ENCODE measurements at places on chromosomes 13 and 19. TPM values are rescaled to one million over a fixed set of nuclear protein-coding genes. Genes with fewer than 3 reads are reported as not detected.

The CEACAM4 gene
- 1.1 TPM for total RNA-seq

DNA sequence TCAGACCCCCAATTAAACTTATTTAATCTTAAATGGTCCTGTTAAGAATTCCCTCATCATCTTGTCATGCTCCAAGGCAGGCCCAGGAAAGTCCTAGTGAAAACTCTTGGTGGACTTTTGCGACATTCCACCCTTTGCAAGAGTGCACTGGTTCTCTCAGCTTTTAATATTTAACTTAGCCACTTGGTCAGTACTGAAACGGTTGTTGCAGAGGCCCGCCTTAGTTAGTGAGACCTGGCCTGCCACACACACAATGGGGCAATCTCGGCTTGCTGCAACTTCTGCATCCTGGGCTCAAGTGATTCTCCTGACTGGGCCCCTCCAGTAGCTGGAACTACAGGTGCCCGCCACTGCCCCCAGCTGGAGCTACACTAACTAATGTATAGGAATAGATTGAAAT is 1366.0 kb downstream of the UQCRFS1 start:
- DNase-seq: no peak

DNA sequence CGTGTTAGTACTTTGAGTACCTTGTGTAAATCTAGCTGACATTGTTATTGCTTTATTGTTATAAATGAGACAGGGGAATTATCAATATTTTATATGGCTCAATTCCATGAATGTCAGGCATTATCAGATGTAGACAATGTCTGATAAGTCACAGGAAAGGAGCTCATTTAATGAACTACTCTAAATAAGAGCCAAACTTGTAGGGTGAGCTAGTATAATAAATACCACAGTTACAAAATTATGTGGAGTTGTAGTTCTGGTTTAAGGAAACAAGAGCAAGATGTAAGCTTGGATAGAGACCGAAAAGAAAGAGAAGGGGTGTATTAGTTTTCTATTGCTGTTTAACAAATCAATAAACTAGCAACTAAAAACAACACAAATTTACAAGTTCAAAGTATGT is 891.8 kb upstream of the SLITRK1 start:
- no peak for DNase-seq

DNA sequence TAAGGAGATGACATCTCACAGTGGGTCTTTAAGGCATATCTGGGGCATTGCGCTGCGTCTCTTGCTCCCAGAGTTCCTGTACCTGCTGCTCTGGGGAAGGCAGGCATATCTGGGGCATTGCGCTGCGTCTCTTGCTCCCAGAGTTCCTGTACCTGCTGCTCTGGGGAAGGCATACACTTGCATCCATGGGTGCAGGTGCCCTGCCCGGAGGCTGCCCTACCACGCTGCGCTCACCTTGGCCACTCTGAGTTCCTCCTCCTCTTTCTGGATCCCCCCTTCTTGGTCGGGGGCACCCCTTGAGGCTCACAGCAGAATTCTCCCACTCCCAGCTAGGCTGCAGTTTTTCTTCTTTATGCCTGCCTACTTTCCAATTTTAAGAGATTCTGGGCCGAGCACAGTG is 60.9 kb upstream of the TMTC4 start:
- no peak for DNase-seq

DNA sequence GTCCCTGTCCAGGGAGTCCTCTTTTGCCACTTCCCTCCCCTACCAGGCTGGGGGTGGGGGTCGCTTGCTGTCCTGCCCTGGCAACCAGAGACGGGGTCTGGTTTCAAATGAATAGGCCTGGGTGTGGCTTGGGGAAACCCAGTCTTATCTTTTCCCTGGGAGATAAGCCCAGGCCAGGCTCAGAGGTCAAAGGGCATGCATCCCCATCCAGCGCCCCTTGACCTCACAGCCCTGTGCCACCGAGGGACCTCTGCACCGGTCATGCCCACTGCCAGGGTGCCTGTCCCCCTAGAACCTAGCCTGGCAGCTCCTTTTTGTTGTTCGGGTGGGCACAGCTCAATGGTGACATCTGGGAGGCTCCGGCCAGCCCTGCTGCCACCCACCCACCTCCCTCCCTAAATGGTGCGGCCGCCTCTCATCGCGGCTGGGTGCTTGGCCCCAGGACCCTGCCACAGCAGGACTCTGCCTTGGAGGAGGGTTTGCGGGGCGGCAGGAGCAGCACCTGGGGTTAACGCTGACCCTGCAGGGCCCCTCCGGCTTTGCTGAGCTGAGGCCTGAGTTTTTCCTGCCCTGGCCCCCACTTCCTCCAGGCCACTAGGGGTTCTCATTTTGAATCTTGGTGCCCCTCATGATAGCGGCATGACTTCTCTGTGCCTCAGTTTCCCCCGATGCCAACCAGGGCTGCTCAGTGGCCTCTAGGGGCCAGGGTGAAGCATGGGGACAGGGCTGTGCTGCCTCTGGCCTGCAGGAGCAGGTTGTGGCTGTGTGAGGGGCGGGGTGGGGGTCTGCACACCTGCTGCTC is 2.9 kb upstream of the CERS1 start:
- no peak for DNase-seq

The MUC16 gene
- total RNA-seq: not detected

- no peak for DNase-seq
These were observed 51.5 kb downstream of the PCCA start for GRCh38 chr13:100140441-100140840.

The ZNF799 gene
- 1.5 TPM for total RNA-seq

DNA sequence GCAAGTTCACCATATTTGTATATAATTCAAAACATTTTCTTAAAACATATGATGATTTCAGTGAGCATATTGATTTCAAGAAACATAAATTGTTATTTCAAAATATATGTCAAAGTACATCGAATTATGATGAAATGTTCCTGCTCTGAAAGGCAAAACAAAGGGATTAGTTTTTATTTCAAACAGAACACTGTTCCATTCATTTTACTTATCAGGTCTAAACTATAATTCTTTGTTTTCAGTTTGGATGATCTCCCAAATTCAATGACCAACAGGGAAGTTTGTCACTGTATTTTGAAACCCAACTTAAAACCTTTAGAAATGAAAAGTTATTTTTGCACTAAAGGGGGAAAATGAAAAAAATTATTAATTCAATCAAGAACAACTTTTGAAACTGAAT is 610.2 kb downstream of the SLITRK1 start:
- DNase-seq: no peak

The NKG7 gene
- total RNA-seq: 2.8 TPM

GRCh38 chr13:38570706-38571105 is 116.2 kb upstream of the FREM2 start:
- no peak for DNase-seq

DNA sequence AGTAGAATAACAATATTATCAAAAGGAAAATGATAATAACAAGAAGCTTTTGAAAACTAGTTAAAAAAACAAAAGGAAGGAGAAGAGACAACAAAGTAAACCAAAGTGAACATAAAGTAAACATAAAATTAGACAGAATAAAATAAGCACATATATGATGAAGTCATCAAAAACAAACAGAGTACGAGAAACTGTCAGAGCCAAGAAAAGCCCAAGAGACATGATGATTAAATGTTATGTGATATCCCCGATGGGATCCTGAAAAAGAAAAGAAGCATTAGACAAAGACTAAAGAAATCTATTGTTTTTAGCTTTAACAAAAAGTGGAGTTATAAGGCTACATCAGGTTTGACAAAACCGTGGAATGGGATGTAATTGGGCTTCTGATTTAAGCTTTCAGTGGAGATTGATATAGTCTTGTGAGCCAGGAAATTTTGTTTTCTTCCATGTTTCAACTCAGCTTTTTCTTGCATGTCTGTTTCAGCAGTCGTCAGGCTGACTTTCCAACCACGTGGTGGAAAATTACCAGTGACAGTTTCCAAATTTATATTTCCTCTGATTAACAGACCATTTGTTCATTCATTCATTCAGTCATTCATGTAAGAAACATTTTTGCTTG is 64.9 kb downstream of the KL start:
- no peak for DNase-seq

The ZNF573 gene
- total RNA-seq: 15.8 TPM

DNA sequence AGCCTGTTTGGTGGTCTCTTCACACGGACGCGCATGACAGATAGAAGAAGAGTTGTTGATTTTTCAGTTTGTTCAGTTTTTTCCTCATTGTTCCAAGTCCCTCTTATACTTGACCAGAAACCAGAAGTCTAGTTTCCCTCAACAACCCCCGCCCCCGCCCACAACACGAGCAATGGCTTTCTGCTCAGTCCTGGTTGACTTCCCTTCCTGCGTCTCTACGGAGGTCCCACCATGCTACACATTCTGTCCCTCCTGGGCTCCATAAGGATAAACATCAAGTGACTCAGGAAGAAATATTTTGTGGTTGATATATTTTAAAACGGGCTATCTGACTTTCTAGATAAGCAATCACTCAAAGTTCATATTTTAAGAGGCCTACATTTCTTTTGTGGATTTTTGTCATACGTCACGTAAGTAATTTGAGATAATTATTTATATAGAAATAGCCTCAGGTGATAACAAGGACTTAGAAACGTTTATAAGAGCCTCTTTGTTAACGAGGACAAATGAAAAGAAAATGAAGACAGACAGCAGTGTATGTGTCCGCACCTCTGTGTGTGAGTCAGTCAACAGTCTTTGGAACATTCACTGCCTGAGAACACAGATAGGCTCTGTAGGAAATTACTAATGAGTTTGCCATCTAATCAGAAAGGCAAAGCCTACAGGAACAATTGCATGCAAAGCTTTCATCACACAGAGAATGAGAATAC is 214.4 kb downstream of the RAP2A start:
- DNase-seq: no peak

DNA sequence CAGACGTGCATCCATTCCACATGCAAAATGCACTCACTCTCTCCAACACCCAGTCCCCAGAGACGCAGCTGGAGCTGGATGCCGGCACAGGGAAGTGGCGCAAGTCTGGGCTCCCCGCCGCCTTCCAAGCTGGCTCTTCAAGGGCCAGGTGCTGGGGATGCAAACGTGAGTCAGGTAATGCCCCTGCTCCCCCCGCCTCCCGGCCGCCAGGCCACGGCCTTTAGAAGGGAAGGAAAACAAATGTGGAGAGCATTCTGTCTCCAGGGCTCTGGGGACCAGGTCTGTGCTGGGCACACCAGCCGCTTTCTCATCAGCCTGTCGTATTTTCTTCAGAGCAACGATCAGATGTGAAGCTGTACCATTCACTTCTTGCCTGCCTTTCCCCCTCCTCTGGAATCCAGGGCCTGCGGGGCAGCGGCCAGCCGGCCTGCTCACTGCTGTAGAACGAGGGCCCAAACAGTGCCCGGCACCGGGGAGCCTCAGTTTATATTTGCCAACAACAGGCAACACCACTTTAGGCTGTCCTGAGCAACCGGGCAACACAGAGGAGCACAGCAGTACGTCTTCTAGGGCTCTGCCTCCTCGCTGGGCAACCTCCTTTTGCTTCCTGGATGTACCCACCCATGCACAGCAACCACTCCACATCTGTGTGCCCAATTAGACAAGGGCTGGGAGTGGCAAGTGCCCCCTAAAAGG is 3.8 kb downstream of the RAB20 start:
- peak; percentile 66 for DNase-seq

The GRK1 gene
- total RNA-seq: not detected

DNA sequence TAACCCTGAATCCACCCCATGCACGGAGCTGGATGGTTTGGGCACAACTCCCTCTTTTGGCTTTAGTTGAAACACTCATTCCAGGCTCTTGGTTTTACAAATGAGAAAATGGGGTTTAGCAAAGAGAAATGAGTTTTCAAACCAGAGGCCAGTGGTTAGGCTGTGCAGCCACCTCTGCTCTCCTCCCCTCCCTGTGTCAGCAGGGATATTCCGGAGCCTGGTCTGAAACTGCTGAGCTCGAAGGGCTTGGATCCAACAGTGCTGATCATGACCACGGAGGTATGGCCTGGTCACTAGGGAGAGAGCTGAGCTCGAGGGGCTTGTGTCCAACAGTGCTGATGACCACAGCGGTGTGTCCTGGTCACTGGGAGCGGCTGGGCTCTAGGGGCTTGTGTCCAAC is 41.5 kb downstream of the ZNF787 start:
- DNase-seq: no peak

The TMC4 gene
- 18.2 TPM for total RNA-seq

GRCh38 chr13:72648513-72649065 is 78.8 kb downstream of the MZT1 start:
- no peak for DNase-seq

The LILRB3 gene
- 0.22 TPM for total RNA-seq

The FCAR gene
- total RNA-seq: 0.71 TPM

DNA sequence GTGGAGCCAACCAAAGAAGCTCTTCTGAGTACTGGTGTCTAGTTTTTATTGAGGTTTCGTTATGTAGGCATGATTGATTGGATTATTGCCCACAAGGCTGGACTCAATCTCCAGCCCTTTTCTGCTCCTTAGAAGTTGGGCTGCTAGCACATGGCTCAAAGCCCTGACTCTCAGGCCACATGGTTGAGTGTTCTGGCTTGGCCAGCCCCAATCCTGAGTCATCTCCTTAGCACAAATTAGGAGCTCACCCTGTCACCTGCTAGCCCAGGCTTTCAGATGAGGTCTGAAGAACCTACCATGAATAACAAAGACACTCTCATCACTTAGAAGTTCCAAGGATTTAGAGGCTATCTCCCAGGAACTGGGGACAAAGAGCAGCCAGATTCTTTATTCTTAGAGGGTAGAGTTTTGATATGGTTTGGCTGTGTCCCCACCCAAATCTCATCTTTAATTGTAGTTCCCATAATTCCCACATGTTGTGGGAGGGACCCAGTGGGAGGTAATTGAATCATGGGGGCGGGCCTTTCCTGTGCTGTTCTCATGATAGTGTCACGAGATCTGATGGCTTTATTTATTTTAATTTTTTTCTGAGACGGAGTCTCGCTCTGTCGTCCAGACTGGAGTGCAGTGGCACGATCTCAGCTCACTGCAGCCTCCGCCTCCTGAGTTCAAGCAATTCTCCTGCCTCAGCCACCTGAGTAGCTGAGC is 11.3 kb downstream of the DPY19L3 start:
- DNase-seq: no peak

DNA sequence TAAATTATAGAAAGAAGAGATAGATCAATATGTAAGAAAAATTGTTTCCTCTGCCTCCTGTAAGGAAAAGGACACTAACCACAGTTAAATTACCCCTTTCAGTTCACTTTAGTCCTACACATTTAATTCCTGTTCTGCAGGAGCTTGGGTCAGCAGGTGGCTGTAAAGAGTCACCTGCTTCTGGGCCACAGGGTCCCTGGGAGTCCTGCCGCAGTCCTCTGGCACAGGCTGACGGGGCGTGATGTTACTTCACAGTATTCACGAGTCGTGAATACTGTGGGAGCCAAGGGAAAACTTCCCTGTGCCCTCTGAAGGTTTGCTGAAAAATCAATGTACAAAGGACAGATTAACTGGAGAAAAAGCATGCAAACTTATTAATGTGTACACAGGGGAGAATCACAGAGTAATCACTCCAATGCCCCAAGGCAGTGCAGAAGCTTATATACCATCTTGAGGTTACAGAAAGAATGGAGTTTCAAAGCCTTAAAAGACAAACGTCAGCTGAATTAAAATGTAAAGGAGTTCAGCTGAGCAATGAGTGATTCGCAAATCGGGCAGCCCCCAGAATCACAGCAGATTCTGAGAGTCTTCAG is 125.8 kb upstream of the TMTC4 start:
- no peak for DNase-seq

- no peak for DNase-seq
These were observed 2.2 kb downstream of the ZNF507 start for GRCh38 chr19:32347573-32347972.
